AG09309 (cell line): ENCODE measurements at places on chromosomes 16 and 17.

GRCh38 chr16:72969146-72969545 lies 78.8 kb downstream of the ZFHX3 start:
- DNase-seq = no peak

DNA sequence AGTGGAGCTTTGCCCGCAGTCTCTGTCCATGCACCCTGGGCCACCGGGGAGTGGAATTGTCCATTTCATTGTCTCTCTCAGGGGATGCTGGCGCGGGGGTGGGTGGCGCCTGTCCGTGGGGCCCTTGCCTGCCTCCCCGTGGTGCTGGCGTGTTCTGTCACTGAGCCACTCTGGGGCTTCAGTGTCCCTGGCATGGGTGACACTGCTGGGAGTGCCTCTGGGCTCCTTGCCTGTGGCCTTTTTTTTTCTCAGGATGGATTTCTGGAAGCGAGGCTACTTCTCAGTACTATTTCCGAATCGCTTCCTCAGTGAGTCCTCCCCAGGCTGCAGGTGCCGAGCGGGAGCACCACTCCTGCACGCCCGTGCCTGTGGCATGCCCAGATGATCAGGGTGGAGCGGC lies 55.0 kb downstream of the PDPK1 start:
- DNase-seq = no peak

DNA sequence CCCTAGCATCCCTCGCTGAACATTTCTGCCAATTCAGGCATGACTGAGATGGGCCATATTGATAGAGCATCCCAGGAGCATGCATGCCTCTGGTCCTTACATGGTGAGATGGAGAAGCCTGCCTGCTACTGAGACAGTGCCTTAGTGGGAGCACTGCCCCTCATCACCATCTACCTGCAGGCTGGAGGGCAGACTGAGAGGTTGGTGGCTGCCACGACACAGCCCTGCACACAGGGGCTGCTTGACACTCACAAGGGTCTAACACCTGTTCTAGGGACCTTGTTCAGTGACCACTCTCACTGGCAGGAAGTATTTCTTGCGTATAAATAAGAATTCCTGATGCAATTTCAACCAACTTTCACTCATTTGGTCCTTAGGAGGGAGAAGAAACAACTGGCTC lies 34.0 kb downstream of the WIPI1 start:
- DNase-seq = no peak

GRCh38 chr17:16286947-16287562 lies 66.2 kb downstream of the CENPV start:
- no peak for DNase-seq

DNA sequence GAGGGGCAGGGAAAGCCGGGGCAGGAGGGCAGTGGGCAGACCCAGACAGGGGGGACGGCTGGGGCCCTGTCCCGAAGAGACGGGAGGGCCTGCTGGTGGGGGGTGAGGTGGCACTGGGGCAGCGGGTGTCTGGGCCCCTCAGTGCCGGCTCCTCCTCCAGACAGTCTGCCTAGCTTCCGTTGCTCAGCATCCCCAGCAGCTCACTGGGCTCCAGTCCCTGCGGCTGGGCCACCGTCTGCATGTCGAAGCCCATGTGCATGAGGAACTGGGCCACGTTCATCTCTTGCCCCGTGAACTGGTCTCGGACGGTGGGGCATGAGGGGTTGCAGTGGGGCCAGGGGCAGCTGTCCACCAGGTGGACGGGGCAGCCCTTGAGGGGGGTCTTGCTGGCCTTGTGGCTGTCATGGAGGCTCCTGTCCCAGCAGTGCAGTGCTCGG lies 5.8 kb upstream of the MYADML2 start:
- no peak for DNase-seq

DNA sequence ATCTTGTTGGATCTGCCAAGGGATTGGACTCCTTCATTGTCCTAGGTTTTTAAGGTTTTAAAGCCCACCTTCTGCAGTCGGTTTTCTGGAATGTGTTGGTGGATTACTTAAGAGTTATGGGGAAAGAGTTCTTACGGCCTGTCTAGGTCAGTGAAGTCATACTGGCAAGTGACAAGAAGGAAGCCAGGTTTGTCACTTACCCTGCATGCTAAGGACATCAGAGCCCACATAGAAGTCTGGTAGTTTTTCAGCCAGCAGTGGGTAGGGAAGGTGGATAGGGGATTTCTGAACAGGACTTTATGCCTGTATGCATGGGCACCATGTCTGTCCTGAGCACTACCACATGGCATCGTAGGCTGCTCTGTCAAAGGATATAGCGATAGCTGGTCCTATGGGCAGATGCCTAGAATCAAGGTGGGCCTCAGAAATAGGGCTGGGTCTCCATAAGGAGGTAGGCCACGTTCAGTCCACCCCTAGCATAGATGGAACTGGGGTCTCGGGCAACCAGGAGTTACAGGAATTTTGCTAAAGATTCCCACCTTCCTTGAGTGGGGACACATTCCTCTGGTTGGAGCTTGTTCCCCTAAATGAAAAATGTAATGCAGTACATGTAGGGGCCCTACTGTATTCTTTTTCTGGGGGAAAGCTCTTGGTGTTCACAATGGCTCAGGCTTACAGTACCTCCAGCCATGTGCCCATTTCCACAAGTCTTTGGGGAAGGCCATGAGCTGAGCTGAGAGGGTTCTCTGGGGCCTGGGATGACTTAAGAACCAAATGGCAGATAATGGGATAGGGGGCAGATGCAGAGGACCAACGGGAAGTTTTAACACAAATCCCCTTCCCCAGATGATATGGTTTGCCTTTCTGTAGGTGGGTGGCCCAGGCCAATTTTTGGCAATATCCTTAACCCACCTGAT lies 27.5 kb downstream of the TRPV2 start:
- DNase-seq = no peak

- no peak for DNase-seq
Observed at GRCh38 chr17:65799454-65799853, 238.0 kb upstream of the AXIN2 start.

DNA sequence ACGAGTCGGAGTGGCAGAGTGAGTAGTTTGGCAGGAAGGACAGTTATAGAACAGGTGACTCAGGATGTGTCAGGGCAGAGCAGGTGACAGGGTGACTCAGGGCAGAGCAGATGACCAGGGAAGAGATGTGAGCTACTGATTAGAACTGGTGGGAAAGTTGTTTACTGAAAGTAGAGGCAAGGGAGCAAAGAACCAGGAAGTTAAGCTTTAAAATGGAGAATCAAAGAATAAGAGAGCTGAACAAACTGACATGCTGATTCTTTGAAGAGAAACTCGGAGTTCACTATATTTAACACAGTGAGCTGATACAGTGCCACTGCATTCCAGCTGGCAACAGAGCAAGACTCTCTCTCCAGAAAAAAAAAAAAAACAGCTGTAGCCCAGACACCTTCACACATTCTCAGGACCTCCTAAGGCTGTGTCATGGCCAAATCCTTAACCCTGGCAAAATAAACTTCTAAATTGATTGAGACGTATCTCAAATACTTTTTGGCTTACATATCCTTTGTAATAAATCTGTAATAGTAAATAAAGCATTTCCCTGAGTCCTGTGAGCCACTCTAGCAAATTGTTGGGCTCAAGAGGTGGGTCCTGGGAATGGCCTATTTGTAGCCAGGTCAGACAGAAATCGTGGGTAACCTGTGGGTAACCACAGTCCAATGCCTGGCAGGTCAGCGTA lies 12.3 kb upstream of the UBE2I start:
- no peak for DNase-seq
